ENCODE measurements at places on chromosomes 12 and 14.

- no peak for DNase-seq
Observed at GRCh38 chr12:63079791-63080502, 71.1 kb downstream of the AVPR1A start.

GRCh38 chr12:79717006-79717405, 26.2 kb upstream of the PAWR start:
- no peak for DNase-seq

GRCh38 chr12:2841056-2841650, 6.3 kb upstream of the NRIP2 start:
- DNase-seq, result no peak

DNA sequence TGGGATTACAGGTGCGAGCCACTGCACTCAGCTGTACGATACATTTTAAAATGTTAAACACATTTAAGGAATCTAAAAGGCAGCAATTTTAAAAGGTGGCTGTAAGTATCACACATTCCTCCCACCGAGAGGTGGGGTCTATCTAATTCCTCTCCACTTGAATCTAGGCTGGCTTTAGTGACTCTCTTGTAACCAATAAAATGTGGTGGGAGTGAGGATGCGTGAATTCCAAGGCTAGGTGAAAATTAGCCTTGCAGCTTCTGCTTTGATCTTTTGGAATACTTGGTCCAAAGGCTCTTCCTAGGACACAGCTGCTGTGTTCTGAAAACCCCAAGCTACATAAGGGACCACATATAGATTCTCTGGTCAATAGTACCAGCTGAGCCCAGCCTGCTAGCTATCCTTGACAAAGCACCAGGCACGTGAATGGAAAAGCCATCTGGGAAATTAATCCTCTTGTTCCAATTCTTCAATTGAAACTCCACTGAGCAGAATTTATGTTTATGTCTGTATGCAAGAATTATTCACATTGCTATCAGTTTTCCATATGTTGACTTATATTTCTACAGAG, 8.8 kb upstream of the GPRC5D start:
- no peak for DNase-seq

GRCh38 chr14:23528555-23528954, 23.0 kb downstream of the ZFHX2 start:
- no peak for DNase-seq

DNA sequence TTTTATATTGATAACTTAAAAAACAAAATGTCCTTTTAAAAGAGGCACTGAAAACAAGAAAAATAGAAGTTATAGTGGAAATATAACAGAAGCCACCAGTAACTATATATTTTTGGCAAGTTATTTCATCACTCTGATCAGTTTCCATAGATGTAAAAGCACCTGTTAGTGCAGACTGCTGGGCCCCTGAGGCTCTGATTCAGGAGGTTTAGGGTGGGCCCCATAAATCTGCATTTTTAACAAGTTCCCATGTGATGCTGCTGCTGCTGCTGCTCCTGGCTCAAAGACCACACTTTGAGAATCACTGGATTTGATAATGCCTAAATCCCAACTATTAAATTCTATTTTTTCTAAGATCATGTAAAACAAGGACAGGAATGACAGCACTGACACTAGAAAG, 251.1 kb downstream of the MED13L start:
- no peak for DNase-seq
